ENCODE measurements at places on chromosomes 12 and 14.

- no peak for DNase-seq
These were observed 72.8 kb downstream of the TAOK3 start for GRCh38 chr12:118299791-118300460.

DNA sequence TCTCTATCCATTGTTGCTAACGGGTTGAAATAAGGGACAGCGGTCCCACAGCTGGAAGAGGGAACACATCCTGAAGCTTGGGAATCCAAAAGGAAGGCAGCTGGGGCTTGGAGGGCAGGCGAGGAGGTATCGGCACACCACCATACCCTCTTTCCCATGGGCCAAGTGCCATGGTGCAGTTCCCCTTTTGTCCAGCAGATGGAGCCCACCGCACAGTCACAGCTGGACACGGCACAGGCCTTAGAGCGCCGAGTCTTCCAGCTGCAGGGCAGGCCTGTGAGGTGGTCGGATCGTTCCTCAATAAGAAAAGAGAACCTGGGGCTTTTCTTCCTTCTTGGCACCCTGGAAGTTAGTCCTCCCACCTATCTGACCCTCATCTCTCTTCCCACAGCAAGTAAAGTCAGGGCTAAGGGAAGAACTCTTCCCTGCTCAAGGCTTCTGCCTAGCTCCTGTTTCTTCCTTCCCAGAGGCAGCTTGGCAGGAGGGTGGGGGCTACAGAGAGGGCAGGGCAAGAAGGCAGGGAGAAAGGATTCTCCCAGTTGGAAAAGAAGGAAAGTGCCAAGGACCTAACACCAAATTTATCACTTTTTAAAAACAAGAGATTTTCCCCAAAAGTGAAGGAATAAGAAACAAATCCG lies 8.6 kb downstream of the PPP1R1A start:
- DNase-seq: peak; percentile 70

GRCh38 chr12:57615637-57616036 lies 4.4 kb downstream of the ARHGEF25 start:
- no peak for DNase-seq

- no peak for DNase-seq
These were observed 381.9 kb upstream of the RGS6 start for GRCh38 chr14:71550367-71550766.

Data from activated effector memory CD4-positive, alpha-beta T cell treated with Interleukin-2 at 50 U/mL for 16 hours (primary cell).